ENCODE measurements at places on chromosomes 1 and 21.

GRCh38 chr21:45562402-45562801 lies 20.2 kb upstream of the SLC19A1 start:
- DNase-seq = no peak

GRCh38 chr1:17277511-17278159 lies 28.7 kb downstream of the PADI3 start:
- DNase-seq = no peak

- no peak for DNase-seq
Observed at GRCh38 chr1:117654493-117655219, 48.8 kb downstream of the TENT5C start.

DNA sequence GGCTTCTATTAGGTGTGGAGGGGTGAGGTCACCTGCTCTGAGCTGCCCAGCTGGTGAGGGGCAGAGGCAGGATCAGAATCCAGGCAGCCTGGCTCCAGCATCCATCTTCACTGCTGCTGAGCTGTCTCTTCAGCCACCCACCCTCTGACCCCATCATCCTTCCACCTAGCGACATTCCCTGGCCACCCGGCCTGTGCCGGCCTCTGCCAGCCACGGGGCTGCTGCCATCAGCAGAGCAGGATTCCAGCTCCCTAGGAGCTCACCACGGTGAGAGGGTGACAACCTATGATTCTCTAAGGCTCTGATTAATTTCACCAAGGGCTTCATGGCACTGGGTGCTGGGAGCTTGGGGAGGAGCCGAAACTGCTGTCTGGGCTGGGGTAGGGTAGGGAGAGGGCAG lies 32.1 kb downstream of the ALPL start:
- DNase-seq = no peak

- peak; percentile 85 for DNase-seq
Observed at GRCh38 chr1:153509729-153510354, 25.9 kb downstream of the S100A6 start.

- DNase-seq = no peak
Observed at GRCh38 chr1:20153000-20153418, 13.9 kb downstream of the PLA2G2F start.

- DNase-seq = peak; percentile 31
Observed at GRCh38 chr21:33968080-33968994, 52.7 kb upstream of the ATP5PO start.

GRCh38 chr1:198283222-198283621 lies 126.4 kb downstream of the NEK7 start:
- no peak for DNase-seq

DNA sequence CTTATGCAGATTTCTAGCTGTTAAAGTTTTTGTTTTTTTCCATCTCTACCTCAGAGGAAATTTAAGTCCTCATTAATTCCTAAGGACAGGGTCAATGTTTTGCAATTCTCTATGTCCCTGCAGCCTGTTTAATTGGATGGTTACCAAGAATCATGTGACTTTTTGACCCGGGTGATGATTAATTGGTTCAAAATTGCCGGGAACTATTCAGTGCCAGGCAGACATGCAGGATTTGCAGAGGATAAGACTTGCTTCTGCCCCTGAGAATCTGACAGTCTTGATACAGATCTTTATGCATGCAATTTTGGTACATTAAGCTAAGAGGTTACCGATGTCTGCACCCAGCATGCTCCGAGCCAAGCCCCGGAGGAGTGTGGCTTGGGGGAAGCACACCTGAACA lies 87.9 kb downstream of the PLPP3 start:
- DNase-seq = no peak

DNA sequence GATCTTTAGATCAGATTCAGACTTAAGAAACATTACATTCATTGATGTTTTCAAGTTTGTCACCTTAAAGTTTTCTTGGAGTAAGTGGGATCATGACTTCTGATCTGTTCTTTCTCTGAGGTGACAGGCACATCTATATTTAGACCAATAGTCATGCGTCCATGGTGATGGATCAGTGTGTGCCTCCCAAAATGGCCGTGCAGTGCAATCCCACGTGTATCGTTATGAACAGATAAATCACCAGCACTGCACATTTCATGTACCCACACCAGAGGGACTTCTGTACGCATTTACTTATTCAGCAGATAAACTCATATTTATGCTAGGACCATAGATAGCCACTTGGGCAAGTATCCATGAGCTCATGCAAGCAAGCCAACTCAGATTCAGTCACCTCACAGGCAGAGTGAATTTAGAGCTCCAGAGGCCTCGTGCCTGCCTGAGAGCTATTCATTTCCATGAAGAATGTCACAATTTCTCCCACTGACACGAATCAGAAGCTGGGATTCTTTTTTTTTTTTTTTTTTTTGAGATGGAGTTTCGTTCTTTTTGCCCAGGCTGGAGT lies 13.9 kb upstream of the WDR26 start:
- DNase-seq = no peak

GRCh38 chr1:78047106-78047505 lies 1.3 kb downstream of the GIPC2 start:
- no peak for DNase-seq

- no peak for DNase-seq
Observed at GRCh38 chr1:248824701-248825100, 1.0 kb downstream of the SH3BP5L start.

DNA sequence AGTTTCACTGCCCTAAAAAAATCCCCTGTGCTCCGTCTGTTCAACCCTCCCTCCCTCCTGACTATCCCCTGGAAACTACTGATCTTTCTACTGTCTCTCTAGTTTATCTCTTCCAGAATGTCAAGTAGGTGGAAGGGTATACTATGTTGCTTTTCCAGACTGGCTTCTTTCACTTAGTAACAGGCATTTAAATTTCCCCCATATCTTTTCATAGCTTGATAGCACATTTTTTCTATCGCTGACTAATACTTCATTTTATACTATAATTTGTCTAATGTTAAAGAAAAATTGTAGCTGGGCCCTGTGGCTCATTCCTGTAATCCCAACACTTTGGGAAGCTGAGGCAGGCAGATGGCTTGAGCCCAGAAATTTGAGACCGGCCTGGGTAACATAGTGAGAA lies 142.8 kb downstream of the DSCAM start:
- DNase-seq = no peak

GRCh38 chr1:151993084-151993733 lies 450 bp downstream of the S100A10 start:
- peak; percentile 38 for DNase-seq

DNA sequence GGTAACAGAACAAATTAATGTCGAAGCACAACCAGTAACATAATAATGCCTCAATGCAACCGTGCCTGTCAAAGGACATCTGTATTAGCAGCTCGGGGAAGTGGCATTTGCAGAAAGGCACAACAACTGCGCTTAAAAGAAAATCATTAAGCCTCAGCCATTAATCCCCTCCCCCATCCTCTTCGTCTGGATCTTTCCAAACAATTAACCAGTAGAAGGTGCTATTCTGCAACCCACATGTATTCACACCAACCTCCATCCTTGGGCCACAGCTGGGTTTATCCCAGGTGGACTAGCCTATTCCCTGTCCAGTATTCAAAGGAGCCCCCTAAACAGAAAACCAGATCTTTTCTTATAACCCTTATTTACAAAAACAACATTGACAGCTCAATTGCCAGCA lies 2.6 kb downstream of the RERE start:
- no peak for DNase-seq

DNA sequence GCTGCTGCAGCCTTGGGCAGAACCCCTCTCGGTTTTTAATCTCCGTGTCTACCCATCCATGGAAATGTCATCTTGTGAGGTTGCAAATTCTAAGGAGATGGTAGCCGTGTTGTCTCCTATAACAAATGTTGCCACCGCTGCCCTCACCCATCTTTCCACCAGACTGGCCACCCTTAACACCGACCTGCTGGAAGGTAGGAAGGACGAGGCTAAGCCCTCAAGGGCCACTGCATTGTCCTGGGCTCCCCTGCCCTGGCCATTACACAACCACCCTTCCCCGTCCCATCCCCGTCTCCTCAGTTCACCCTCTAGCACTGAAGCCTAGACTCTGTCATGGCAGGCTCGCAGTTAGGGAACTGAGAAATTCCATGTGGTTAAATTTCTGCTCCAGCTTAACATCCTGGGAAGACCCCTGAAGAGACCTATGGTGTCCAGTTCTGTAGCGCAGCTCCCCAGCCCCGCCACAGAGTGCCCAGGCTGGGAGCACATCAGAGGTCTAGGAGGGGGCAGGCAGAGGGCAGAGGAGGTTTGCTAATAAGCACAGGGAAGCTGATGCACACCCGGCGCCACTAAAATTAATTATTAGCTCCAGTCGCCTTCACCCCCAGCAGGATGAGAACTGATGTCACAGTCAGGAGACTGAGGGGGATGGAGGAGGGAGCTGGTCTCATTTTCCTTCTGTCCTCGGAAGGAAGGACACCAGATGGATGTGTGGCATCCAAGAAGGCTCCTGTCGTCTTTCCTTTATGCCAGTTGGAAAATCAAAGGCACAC lies 38.3 kb downstream of the STUM start:
- DNase-seq = no peak

DNA sequence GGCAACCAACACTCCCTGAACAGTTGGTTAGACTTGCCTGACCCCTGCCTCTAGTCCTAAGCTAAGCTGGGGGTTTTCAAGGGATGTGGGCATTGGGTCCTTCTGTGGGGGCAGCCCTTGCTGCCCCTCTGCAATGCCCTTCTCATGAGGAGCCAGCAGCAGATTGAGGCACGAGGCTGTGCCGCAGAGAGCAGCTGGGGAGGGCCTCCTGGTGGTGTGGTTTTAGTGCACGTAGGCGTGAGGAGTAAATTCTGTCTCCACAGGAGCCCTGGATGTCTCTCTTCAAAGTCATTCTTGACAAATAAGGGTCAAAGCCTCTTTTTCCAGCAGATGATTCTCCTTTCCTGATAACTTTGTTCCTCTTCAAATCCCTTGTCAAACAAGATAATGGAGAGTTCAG lies 31.8 kb upstream of the KLHDC7A start:
- no peak for DNase-seq

DNA sequence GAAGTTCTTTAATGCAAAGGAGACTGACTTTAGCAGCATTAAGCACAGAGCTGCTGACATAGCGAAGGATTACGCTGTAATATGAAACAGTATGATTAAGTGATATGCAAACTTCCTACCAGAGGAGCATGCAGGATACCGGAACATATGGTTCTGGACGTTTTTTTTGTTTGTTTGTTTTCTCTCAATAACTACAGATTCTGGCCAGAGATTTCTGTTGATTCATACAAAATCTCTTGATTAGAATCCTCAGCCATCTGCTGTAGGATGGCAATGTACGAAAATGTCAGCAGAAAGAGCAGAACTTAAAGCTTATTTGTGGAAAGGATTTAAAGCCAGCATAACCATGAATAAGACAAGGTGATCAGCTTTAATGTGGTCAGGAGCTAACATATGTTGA lies 970.7 kb downstream of the KCNT2 start:
- no peak for DNase-seq

DNA sequence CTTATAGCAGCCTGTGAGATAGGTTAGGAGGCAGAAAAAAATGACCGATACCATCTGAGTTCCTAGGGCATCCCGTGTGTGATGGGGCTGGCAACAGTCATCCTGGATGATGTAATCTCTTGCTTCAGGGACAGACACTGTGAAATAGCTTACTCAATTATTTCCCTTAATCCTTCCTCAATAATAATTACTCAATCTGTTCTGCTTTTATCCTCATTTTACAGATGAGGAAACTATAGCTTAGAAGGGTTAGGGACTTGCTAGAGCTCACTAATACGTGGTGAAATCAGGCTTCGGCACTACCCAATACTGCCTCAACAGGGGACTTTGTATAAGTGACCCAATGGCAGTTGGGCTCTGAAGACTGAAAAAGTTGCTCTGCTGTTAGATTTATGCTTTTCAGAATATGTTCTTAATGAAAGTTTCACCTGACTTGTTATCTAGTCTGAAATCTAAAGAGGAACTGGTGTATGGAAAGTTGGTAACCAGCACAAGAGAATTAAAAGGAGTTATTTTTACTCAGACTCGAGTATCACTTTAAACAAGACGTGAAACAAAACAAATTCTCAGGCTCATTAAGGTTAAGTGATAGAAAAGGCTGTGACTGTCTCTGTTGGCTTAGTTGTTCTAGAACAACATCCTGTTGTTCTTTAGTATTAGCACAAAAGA lies 14.4 kb downstream of the CD55 start:
- DNase-seq = peak; percentile 37

GRCh38 chr1:43280692-43281091 lies 4.7 kb downstream of the C1orf210 start:
- no peak for DNase-seq

DNA sequence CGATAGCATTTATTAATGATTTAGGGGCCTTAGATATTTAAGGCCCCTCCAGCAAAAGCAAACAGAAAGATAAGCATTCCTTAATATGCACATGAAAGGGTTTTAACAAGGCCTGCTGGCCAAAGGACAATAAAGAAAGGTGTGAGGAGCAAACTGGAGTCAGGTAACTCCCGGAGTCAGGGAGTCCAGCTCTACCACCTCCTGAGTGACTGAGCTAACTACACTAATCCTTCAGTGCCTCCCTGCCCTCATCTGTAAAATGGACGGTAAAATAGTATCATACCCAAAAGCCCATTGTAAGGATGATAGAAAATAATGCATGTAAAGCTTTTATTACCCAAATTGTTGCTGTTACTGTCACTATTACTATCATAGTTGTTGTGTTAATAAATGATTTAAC lies 161.7 kb downstream of the SIPA1L2 start:
- no peak for DNase-seq

GRCh38 chr1:201357636-201358348 lies 19.7 kb downstream of the TNNT2 start:
- DNase-seq = no peak

- no peak for DNase-seq
Observed at GRCh38 chr1:245686446-245687030, 531.8 kb downstream of the KIF26B start.

DNA sequence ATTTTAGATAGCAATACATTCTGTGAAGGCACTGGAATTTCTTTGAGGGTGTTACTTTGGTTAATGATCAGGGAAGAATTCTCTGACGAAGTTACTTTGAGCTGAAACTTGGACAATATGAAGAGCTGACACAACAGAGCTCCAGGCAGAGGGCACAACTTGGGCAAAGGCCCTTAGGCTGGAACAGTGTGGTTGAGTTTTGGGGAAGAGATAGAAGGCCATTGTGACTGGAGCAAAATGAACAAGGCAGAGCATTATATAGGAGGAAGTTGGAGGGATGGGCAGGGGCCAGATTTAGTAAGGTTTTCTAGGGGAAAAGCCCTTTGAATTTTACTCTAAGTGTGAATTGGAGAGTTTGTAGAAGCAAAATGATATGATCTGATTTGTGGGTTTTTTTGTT lies 30.9 kb downstream of the LMO4 start:
- DNase-seq = no peak

DNA sequence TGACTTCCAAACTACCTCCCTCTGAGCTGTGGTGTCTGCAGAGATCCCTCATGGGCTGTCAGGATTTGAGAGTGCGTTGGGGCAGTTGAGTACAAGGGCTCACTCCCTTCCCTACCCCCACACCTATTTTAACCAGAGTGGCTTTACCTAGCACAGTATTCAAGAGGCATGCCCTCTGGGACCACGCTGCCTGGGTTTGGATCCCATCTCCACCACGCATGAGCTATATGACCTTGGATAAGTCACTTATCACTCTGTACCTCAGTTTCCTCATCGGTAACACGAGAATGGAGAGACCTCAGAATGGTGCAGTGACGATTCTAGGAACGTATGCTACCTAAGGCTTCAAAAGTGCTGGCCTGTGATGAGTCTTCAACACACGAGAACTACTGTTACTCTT lies 147.3 kb upstream of the WNT4 start:
- DNase-seq = no peak
